ENCODE measurements at places on chromosomes 3 and 15. TPM values are rescaled to one million over a fixed set of nuclear protein-coding genes. Genes with fewer than 3 reads are reported as not detected.

The ITGA11 gene
- 31.4 TPM for total RNA-seq

The SUCNR1 gene
- total RNA-seq = 0.30 TPM

The OR5K2 gene
- not detected for total RNA-seq

The MYL3 gene
- total RNA-seq = 7,440 TPM

The LIPC gene
- total RNA-seq = 1.5 TPM

All from left ventricle myocardium inferior (tissue), 1 donor.